ENCODE measurements at places on chromosomes 6 and 20.

DNA sequence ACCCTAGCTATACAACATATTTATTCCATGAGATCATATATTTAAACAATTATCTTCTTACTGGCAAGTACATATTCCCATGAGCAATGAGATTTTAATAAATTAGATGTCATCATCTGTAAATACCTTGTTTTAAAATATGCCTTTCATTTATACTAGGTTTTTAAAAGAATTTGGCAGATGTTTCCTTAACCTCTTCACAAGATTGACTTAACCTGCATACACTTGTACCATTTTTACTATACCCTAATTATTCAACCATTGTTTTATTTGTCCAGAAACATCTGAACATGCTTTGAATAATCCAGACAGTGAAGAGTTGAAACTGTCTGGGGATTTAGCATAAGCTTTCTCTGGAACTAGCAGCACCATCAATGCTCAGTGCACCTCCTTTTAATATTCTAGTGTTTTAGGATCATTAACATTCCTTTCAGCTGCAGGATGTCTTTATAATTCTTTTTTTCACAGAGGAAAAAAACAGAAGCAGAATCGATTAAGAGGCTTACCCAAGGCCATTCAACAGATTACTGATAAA lies 188.0 kb upstream of the TENT5A start:
- H3K27me3 ChIP-seq, result no peaks in the 10 kb centered on the region
- no peak overlapping the region for H3K27ac ChIP-seq
- H3K4me3 ChIP-seq, result no peak overlapping the region
- no peaks in the 10 kb centered on the region for H3K36me3 ChIP-seq

GRCh38 chr6:83273596-83273995 lies 80.4 kb downstream of the RWDD2A start:
- peaks cover 30% of the 10 kb centered on the region for H3K4me1 ChIP-seq
- no peaks in the 10 kb centered on the region for H3K36me3 ChIP-seq
- H3K4me3 ChIP-seq, result peak overlapping the region; percentile 27
- DNase-seq, result no peak
- peak overlapping the region; percentile 59 for H3K27ac ChIP-seq
- no peaks in the 10 kb centered on the region for H3K27me3 ChIP-seq

DNA sequence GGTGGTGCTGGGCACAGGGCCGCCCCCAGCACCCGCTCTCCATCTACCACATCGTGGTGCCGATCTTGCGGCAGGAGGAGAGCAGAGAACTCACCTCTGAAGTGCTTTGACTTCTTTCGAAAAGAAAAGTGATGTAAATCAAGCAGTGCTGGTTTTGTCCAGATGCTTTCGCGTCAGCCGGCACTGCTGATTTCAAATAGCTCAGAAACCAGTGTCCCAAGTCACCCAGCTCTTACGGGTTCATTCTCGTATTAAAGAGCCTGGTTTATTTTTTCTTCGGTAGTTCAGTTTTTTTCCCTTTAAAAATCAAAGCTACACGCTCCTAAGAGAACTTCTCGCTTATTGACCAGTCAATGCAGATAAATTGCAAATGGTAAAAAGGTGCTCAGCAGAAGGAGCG lies 32.1 kb downstream of the MYT1 start:
- no peak overlapping the region for H3K27ac ChIP-seq
- H3K36me3 ChIP-seq, result no peaks in the 10 kb centered on the region
- no peak for DNase-seq
- H3K27me3 ChIP-seq, result peaks cover 3% of the 10 kb centered on the region
- H3K4me1 ChIP-seq, result no peaks in the 10 kb centered on the region

GRCh38 chr20:36181934-36182603 lies 27.5 kb downstream of the EPB41L1 start:
- no peak overlapping the region for H3K27ac ChIP-seq
- H3K4me1 ChIP-seq, result no peaks in the 10 kb centered on the region
- H3K27me3 ChIP-seq, result no peaks in the 10 kb centered on the region
- H3K4me3 ChIP-seq, result no peak overlapping the region
- H3K36me3 ChIP-seq, result peaks cover 16% of the 10 kb centered on the region
- no peak for DNase-seq

GRCh38 chr20:42775037-42775436 lies 414.7 kb downstream of the PTPRT start:
- no peak for DNase-seq
- no peaks in the 10 kb centered on the region for H3K36me3 ChIP-seq
- no peak overlapping the region for H3K27ac ChIP-seq
- no peak overlapping the region for H3K4me3 ChIP-seq

- H3K4me3 ChIP-seq, result no peak overlapping the region
- no peak overlapping the region for H3K27ac ChIP-seq
- H3K36me3 ChIP-seq, result no peaks in the 10 kb centered on the region
- DNase-seq, result no peak
- H3K4me1 ChIP-seq, result no peaks in the 10 kb centered on the region
These were observed 474.7 kb downstream of the EPM2A start for GRCh38 chr6:145260484-145261175.

GRCh38 chr6:14758421-14759081 lies 487.3 kb upstream of the JARID2 start:
- no peak overlapping the region for H3K4me3 ChIP-seq
- H3K27ac ChIP-seq, result no peak overlapping the region
- H3K27me3 ChIP-seq, result no peaks in the 10 kb centered on the region
- no peaks in the 10 kb centered on the region for H3K36me3 ChIP-seq
- H3K4me1 ChIP-seq, result no peaks in the 10 kb centered on the region

DNA sequence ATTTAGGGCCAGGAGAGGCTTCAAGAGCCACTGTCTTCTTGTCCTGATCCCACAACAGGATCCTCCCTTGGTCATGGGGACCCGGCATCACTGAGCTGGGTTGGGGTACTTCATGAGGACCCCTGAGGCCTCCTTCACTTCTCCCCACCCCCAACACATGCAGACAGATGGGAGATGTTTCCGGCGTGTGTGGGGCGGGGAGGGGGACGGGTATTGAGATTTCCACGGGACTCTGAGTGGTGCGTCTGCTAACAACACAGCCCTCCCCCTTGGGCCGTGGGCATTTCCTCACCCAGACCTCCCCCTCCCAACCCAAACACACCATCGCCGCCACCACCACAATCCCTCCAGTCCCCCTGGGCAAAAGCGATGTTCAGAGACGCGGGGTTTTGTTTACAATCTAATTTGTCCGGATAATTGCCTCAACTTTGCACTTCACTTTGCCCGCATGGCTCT lies 906 bp upstream of the FOXP4 start:
- H3K27ac ChIP-seq, result no peak overlapping the region
- peaks cover 32% of the 10 kb centered on the region for H3K4me1 ChIP-seq
- no peak for DNase-seq
- no peaks in the 10 kb centered on the region for H3K27me3 ChIP-seq

GRCh38 chr6:99347804-99348203 lies 1.7 kb downstream of the FAXC start:
- H3K27me3 ChIP-seq, result no peaks in the 10 kb centered on the region
- DNase-seq, result no peak
- no peaks in the 10 kb centered on the region for H3K36me3 ChIP-seq
- H3K27ac ChIP-seq, result no peak overlapping the region

DNA sequence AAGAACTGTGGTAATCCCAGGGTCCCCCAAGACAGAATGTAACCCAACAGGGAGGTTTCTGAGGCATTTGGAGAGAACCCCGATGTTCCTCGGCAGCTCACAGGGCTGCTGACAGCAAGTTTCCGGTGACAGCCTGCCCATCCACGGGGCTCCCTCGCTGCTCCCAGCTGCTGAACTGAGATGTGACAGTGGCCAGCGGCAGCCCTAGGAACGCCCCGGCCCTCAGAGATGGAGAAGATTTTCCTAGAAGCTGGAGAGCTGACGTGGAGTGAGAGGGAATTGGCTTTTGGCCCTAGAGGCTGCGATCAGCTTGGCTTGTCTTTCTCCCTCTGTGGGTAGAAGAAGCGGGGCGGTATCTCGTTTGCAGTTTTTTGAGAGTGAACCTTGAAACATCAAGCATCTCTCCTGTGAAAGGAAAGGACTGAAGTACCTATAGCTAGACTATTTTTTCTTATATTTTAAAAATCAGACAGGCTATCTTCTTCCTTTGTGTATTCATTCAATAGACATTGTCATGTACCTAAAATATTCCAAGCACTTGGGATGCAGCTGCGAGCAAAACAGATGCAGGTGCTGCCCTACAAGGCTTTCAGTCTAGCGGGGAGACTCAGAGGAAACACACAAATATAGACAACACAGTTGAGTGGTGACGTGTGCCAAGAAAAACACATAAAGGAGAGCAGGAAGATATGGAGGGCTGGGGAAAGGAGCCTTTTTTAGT lies 28.4 kb upstream of the NFATC2 start:
- peak overlapping the region; percentile 57 for H3K4me3 ChIP-seq
- H3K36me3 ChIP-seq, result no peaks in the 10 kb centered on the region
- peaks cover 36% of the 10 kb centered on the region for H3K4me1 ChIP-seq
- no peaks in the 10 kb centered on the region for H3K27me3 ChIP-seq
- peak overlapping the region; percentile 45 for H3K27ac ChIP-seq

GRCh38 chr20:32626859-32627636 lies 41.9 kb upstream of the NOL4L start:
- no peaks in the 10 kb centered on the region for H3K27me3 ChIP-seq

DNA sequence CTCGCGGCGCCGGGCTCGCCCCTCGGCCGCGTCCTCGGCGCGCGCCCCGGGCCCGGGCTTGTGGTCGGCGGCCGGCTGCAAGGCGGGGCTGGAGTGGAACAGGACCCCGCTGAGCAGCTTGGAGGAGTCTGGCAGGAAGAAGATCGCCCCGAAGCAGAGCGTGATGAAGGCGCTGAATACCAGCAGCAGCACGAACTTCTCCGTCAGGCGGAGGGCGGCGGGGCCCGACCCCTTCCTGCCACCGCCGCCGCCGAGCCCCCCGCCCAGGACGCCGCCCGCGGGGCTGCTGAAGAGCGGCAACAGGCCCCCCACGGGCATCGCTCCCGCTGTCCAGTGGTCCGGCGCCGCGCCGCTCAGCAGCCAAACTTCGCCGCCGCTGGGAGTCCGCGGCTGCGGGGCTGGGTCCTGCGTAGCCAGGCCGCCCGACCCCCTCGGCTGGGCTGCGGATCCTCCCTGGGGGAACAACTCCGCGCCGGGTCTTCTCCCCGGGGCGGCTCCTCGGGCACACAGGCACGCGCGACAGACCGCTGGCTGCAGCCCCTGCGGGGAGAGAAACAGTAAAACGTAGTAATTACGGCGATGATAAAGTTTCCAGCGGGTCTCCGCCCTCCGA lies 707 bp downstream of the MAN1A1 start:
- peak overlapping the region; percentile 94 for H3K27ac ChIP-seq
- H3K36me3 ChIP-seq, result no peaks in the 10 kb centered on the region
- DNase-seq, result no peak
- peak overlapping the region; percentile 98 for H3K4me3 ChIP-seq
- H3K4me1 ChIP-seq, result peaks cover 54% of the 10 kb centered on the region

GRCh38 chr6:158771399-158772152 lies 47.6 kb downstream of the EZR start:
- DNase-seq, result no peak
- H3K4me3 ChIP-seq, result no peak overlapping the region
- H3K4me1 ChIP-seq, result no peaks in the 10 kb centered on the region
- no peaks in the 10 kb centered on the region for H3K27me3 ChIP-seq

- no peaks in the 10 kb centered on the region for H3K36me3 ChIP-seq
- H3K27ac ChIP-seq, result peak overlapping the region; percentile 48
- H3K4me3 ChIP-seq, result no peak overlapping the region
- peaks cover 53% of the 10 kb centered on the region for H3K4me1 ChIP-seq
- DNase-seq, result no peak
- no peaks in the 10 kb centered on the region for H3K27me3 ChIP-seq
These were observed 7.2 kb downstream of the E2F3 start for GRCh38 chr6:20408851-20409250.
